ENCODE measurements at places on chromosomes 5 and 9.

DNA sequence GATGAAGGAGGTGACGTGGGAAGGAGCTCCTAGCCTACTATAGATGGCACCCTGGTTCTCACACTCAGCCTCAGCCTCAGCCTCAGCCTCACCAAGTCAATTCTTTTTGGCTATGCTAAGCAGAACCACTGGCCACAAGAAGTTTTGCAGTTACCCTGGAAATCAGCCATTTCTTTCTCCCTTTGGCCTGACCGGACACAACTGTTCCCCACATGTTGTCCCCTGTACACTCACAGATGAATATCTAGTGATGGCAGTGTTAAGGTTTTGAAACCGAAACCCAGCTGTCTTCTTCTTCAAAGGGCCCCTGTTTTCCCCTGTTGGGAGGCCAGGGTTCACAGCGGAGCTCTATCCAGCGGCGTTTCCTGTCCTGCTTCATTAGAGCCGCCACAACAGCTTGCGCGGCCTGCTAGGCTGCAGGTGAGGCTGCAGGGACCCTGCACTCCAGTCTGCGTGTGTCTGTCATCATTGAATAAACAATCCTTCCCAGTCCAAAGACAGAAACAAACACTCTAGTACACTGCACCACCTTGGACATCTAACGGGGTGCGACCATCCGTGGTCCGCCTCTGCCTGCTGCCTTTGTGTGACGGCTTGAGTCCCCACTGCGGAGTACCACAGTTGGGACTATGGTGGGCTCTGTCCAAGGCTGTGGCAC lies 250.5 kb downstream of the DENND1A start:
- DNase-seq, result peak; percentile 89

DNA sequence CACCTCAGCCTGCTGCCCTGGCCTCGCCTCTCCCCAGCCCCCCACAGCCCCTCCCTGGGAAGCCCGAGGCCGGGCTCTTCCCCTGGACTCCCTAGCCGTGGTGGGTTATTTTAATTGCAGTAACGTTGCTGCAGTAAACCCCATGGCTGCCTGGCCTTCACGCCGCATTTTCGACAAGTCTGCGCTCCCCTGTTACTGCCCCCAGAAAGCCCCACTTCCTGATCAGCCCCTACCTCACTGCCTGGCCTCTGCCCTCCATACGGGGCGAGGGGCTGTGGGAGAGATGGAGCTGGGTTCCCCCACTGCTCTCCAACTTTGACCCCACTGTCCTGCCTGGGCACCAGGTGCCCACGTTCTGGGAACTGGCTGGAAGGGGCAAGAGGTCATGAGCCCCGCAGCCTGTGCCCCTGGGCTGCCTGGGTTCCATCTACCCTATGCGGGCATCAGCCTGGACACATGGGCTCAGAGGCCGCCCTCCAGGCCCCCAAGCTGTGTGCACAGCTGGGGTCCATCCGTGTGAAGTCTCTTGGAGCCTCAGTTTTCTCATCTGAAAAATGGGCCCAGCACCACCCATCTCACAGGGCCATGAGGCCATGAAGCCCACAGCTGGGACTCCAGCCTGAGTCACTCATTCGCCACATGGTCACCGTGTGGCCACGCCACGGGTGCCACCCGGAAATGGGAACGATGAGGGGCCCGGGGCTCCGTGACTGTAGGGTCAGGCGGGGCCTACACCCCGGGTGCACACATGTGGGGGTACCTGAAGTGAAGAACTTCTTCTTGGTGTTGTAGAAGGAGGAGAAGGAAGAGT lies 11.5 kb downstream of the EGFL7 start:
- no peak for DNase-seq

GRCh38 chr5:61667525-61668218 lies 335.6 kb downstream of the ZSWIM6 start:
- no peak for DNase-seq

GRCh38 chr9:21996858-21997257 lies 2.3 kb downstream of the CDKN2B-AS1 start:
- DNase-seq, result no peak

DNA sequence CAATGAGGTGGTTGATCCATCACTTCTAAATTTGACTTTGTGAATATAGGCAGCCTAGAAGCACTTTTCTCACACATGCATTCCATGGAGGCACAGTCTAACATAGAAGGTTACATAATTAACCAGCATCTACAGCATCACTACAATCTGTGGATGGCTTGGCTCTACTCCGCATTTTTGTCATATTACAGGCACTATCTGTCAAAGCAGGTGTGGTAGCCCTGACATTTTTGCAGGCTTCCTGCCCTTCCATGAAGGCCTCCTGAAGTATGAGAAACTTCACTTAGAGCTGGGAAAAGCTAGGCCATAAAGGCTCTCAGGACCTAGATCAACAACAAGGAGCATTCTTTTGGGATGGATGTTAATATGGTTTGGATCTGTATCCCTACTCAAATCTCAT lies 378.0 kb downstream of the ANXA1 start:
- DNase-seq, result no peak

GRCh38 chr5:173484569-173484968 lies 131.9 kb downstream of the BOD1 start:
- no peak for DNase-seq

- no peak for DNase-seq
Observed at GRCh38 chr5:124560370-124560769, 186.1 kb downstream of the ZNF608 start.

GRCh38 chr5:84260939-84261338 lies 123.7 kb downstream of the EDIL3 start:
- DNase-seq, result no peak
